ENCODE measurements at places on chromosomes 7 and 10.

GRCh38 chr10:125205431-125205830 is 45.1 kb upstream of the CTBP2 start:
- no peak for DNase-seq

DNA sequence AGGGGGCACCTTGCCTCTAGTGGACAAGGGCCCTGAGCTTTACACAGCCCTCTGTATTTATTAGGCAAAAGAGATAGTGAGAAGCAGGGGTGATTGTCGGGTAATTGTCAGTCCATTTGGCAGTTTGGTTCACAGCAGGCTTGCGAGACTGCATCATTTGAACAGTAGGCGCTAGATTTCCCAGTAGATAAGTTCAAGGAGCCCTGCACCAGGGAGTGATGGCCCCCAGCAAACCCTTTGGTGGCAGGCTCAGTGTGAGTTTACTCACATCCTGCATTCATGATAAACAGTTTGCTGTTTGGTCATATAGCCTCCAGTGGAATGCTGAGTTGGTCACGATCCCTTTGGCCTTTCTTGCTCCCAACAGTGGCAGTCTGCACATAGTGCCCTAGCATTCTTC is 59.4 kb downstream of the MARCHF5 start:
- no peak for DNase-seq

- DNase-seq, result no peak
These were observed 352.8 kb upstream of the PODXL start for GRCh38 chr7:131909151-131909768.

- no peak for DNase-seq
These were observed 35.0 kb downstream of the ELFN1 start for GRCh38 chr7:1704811-1705738.

GRCh38 chr10:95401704-95402469 is 111.1 kb upstream of the PDLIM1 start:
- DNase-seq, result no peak

Measured in SIG-M5 (cell line).